Activated CD4-positive, alpha-beta T cell treated with anti-CD3 and anti-CD28 coated beads, Interleukin-2, amount 10 ng/mL, durations not matched to agents 24 days and 14 days (primary cell): ENCODE measurements at places on chromosomes 3 and 15. TPM values are rescaled to one million over a fixed set of nuclear protein-coding genes. Genes with fewer than 3 reads are reported as not detected.
A peak's percentile ranks its signal among the peaks of the same experiment; 100 is the strongest.

CFAP100 gene
- total RNA-seq = not detected in 2 replicates

GRCh38 chr15:76342058-76342381 is 5.4 kb downstream of the ISL2 start:
- peak; percentile 59 for DNase-seq

CEMIP gene
- total RNA-seq = not detected in 2 replicates

DNA sequence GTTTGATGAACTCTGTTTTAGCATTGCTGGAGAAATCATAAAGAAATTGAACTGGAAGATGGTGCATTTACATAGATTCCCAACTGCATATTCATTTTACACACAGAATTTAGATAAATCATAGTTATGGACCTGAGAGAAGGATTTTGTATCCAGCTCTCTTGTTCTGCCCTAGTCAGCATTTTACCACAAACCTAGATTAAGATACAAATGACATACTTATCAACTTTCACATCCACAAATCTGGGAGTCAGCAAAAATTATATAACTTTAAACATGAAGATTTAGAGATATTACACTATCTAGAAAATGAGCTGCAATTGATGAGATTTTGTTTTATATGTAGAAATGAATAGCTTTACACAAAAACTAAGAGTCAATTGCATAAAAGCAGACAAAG is 632.8 kb downstream of the IGSF11 start:
- no peak for DNase-seq

GRCh38 chr3:39144095-39144747 is 9.2 kb downstream of the CSRNP1 start:
- no peak for DNase-seq

GRCh38 chr3:186798239-186798874 is 7.9 kb downstream of the RFC4 start:
- DNase-seq = no peak

GRCh38 chr3:89644716-89645115 is 537.3 kb downstream of the EPHA3 start:
- DNase-seq = no peak

- no peak for DNase-seq
Observed at GRCh38 chr15:74421302-74422245, 12.2 kb downstream of the SEMA7A start.

GRCh38 chr15:86259589-86259988 is 179.9 kb downstream of the AGBL1 start:
- no peak for DNase-seq

DNA sequence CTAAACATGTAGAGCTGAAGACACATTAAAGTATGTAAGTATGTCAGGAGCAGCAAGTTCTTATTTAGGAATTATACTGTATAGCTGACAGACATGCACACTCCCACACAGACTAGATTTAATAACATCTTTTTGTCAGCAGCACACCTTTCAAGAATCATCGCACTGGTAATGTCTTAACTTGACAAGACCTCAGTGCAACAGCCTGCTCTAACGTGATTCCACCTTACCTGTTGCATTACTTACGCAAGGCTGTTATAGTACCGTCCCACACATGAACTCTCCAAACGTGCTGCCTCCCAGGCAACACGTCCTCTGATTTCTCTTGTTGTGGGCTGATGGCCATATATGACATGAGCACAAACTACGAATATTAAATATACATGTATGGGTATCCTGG is 11.9 kb downstream of the CHRM5 start:
- no peak for DNase-seq

DNA sequence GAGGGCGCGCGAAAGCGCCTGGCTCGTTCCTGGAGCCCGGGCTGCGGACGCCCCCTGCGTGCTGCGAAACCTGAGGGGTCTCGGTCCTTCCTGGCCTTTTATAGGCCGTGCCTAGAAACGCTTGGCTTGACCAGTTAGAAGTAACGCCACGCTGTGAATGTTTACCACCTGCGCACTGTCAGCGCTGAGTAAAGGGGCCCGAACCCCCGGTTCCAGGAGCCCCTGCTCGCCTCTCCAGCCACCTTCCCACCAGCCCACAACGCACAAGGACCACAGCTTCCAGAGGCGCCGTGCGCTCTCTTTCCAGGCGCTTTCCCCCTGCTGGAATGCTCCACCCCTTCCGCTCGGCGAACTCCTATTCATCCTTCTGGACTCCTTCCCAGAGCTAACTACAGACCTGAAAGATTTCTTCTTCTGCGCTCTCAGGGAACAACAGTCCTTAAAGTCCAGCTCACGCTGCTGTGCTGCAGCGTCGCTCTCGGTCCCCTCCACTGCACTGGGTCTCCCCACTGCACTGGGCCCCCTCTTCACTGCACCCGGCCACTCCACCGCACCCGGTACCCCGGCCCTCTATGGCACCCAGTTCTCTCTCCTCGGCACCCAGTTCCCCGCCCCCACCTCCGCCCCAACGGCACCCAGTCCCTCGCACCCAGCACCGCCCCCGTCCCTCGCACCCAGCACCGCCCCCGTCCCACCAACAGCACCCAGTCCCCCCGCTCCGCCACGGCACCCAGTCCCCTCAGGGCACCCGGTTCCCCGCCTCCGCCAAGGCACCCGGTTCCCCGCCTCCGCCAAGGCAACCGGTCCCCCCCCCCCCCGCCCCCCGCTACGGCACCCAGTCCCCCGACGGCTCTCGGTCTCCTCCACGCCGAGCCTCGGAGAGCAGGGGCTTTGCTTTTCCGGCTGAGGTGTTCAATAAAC is 69.8 kb downstream of the SQOR start:
- peak; percentile 66 for DNase-seq

GTPBP8 gene
- total RNA-seq = 18.4 and 18.9 TPM in 2 replicates

- DNase-seq = no peak
Observed at GRCh38 chr3:177781686-177782161, 584.4 kb upstream of the TBL1XR1 start.

ATP13A3 gene
- total RNA-seq = 181 and 193 TPM in 2 replicates

ATXN7 gene
- 37.8 and 39.6 TPM in 2 replicates for total RNA-seq
